Fibroblast of skin of back (primary cell): ENCODE measurements at places on chromosomes 7 and 10.

DNA sequence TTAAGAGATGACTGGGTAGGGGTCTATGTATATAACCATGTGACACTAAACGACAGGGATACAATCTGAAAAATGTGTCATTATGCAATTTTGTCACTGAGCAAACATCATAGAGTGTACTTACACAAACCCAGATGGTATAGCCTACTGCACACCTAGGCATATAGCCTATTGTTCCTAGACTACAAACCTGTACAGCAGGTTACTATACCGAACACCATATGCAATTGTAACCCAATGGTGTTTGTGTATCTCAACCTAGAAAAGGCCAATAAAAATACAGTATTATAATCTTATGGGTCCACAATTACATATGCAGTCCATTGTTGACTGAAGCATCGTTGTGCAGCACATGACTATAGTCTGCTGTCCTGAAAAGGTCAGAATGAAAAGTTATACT, 22.9 kb downstream of the STRIP2 start:
- no peak for DNase-seq

- DNase-seq: peak; percentile 30
These were observed 1.4 kb downstream of the WNT16 start for GRCh38 chr7:121330053-121330833.

- DNase-seq: no peak
These were observed 126.5 kb downstream of the MYL10 start for GRCh38 chr7:101502466-101503098.

DNA sequence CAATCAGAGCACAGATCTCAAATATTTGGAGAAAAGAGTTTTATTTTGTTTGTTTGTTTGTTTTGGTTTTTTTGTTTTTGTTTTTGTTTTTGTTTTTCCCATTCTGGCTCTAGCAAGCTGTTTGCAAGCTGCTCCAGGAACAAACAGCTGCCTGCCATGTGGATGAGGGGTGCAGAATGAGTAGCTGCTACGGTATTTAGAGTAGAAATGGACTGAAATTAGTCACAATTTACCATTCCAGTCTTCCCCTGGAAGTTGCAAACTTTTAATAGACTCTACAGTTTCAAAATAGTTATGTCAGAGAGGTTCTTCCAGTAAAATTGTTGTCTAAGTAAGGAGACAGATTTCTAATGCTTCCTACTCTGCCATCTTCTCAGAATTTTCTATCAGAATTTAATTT, 27.1 kb upstream of the TAS2R16 start:
- DNase-seq: no peak

GRCh38 chr7:99127636-99128035, 16.3 kb downstream of the SMURF1 start:
- DNase-seq: peak; percentile 67

DNA sequence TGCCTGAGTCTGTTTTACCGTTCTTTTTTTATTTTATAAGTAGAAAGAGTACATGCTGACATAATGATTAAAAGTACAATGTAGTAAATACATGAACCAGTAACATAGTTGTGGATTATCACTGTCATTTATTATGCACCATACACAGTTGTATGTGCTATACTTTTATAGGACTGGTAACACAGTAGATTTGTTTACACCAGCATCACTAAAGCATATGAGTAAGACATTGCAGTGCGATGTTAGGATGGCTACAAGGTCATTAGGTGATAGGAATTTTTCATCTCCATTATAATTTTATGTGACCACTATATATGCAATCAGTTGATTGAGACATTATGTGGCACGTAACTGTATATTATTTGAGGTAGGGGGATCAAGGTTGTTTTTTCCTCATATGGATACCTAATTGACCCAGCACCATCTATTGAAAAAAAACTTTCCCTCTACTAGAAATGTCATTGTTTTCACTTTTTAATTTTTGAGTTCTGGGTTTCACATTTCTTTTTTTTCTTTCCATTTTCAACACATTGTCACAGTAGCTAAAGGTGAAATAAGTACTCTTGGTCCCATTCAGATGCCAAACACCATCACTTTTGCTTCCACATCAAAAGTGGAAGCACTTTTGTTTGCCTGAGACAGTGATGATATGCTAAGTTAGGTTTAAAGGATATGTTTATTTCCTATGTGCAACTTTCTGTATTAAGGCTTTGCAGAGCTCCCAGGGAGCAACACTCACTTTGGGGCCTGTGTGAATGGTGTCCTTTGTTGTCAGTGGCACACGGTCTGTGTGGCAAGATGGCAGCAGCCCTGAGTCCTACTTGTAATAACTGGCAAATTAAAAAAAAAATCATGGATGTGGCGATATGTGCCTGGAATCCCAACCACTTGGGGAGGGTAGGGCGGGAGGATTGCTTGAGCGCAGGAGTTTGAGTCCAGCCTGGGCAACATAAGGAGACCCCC, 17.1 kb downstream of the UBE2D1 start:
- no peak for DNase-seq

DNA sequence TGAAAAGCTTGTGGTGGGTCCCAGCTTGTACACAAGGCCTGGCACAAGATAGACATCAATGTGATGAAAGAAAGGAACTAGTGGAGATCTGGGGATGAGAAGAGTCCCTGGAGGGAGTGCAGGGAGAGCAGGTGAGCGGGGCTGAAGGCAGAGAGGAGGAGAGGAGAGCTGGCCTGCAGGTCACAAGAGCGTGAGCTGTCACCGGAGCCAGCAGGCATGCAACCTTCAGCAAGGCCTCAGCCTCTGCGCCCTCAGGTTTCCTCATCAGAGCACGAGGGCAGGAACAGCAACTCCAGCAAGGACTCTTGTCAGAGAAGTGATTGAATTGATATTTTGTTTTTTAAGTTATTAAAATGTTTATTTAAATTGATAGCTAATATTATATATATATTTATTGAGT, 188.6 kb downstream of the CXCL12 start:
- DNase-seq: no peak

GRCh38 chr10:126374435-126374834, 13.8 kb downstream of the ADAM12 start:
- DNase-seq: no peak

- DNase-seq: no peak
These were observed 98.3 kb upstream of the LRGUK start for GRCh38 chr7:134028853-134029252.

DNA sequence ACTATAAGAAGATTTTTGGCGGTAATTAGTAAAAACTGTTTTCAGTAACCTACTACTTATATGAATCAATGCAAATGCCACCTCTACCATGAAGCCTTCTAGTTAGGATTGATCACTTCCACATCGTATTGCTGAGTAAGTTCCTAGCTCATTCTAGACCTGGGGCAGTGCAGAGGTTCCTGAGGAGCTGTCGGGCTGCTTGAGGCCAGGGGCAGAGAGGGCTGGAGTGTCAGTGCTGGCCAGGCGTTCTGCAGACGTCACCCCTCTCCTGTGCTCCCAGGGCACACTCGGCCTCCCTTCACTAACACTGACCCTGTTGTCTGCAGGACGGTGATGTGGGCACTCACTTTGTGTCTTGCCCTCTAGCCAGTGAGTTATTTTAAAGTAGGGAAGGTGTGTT, 275.7 kb downstream of the CELF2 start:
- no peak for DNase-seq

DNA sequence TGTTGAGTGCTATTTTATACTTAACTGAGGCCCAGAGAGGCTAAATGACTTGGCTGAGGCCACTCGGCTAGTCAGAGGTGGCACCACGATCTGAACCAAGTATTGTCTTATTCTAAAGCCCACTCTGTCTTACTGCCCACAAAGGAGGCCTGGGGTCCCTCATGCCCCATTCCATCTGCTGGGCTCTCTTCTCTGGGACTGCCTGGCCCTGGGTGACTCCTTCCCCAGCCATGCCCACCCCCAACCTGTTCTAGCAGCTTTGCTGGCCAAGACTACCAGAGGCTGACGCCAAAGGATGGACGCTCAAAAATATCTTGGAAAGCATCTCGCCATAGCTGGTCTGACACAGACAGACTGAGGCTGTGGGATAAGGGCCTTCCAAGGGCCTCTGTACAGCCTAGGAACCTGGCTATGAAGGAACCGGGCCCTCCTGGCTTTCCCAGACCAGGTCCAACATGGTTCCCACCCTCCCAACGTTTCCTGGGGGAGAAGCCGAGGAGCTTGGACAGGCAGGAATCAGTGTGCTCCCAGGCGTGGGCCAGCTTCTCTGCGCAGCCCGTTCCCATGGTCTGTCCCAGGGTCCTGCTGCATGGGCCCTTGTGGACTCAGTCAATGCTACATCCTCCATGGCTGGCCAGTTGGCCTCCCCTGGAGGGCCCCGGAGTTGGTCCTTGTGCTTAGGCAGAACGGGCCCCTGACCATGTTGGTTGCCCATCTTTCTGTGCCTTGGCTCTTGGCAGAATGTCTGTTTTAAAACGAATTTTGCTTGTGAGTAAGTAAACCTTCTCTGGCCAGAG, 11.7 kb downstream of the HSPA12A start:
- no peak for DNase-seq

- peak; percentile 27 for DNase-seq
These were observed 31.0 kb upstream of the ABCB4 start for GRCh38 chr7:87506246-87507180.

- peak; percentile 8 for DNase-seq
These were observed 23.2 kb downstream of the NDUFB2 start for GRCh38 chr7:140719721-140720120.

DNA sequence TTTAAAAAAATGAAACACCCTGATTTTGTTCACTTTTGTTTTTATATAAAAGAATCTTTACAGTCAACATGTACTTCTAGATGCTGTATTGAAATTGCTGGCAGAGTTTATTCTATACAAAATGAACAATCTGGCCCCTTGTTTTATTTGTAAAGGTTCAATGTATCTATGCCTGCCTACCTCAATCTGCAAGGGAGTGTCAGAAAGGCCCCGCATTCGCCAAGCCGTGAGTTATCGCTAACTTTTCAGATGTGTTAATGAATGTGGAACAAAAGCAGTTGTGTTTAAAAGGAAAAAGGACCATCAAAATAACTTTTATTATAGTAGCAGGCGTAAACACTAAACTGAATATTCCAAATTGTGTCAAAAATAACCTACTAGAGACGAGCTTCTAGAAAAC, 14.6 kb downstream of the LUC7L2 start:
- no peak for DNase-seq

DNA sequence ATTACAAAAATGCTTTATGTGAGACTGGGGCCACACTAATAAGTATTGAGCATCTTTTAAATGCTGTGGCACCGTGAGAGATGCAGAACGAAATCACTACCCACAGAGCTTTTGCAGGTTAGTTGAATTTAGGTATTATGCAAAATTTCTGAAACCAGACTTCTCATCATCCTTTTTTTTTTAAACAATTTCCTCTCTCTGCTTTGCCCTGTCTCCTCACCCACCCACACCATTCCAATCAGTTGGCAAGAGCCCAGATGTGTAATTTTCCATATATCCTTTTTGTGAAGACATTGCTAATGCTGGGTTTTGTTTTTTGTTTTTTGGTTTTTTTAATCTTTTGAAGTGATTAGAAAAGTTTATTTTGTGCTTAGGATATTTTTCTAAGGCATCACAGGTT, 1.1 kb downstream of the YAE1 start:
- DNase-seq: no peak

DNA sequence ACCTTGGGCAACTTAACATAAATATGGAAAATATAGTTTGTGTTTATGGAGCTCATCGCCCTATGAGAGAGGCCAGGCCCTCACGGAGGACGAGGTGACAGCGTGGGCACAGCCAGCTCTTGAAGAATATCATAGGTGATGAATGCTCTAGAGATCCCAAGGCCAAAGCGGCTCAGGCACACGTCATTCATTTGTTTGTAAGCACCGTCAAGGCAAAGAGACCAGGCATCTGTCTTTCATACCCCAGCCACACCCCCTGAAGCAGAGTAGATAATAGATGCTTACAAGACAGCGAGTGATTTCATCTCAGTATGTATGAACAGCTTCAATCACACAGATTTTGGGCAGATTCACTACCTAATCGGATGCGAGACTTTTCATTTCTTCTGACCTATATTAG, 242.1 kb upstream of the C7orf33 start:
- DNase-seq: no peak

- peak; percentile 55 for DNase-seq
These were observed at the start of gene AEBP1 for GRCh38 chr7:44103923-44104859. Gene AEBP1 (plus strand): TSS chr7:44104345. CDS start chr7:44104666, 321 bp downstream.

- peak; percentile 45 for DNase-seq
These were observed 299.1 kb upstream of the IGFBP3 start for GRCh38 chr7:46220066-46220630.

DNA sequence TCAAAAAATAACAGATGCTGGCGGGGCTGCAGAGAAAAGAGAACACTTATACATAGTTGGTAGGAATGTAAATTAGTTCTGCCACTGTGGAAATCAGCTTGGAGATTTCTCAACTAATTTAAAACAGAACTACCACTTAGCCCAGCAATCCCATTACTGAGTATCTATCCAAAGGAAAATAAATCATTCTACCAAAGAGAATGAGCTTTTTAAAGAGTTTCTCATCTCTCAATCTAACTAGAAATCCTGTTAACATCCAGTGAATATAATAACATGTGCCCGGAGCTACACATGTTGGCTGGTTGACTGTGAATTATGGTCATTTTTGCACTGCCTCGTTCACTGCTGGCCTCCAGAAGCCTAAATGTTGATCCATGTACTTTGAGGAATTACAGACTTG, 39.3 kb downstream of the BET1 start:
- DNase-seq: no peak

DNA sequence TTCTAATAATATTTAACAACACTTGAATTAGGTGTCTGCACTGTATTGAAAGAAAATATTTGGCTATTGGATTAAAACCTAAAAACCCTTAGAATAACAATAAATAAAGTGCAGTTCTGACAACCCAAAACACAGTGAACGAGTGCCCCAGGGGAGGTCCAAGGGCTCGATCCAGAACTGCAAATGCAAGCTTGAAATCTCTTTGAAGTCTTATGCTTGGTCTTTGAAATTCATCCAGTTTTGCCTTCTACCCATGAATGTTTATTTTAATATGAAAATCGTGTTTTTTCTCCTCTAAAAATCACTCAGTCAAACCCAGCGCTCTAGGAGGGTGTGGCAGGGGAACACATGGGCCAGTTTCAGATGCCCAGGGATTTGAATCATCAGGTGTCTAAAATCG, 119.5 kb downstream of the MTPAP start:
- no peak for DNase-seq

- no peak for DNase-seq
These were observed 766.9 kb downstream of the DNAJB9 start for GRCh38 chr7:109336531-109336930.

- peak; percentile 21 for DNase-seq
These were observed 6.7 kb downstream of the CHST3 start for GRCh38 chr10:71970869-71971268.

GRCh38 chr7:99992330-99993038, 16.7 kb upstream of the AZGP1 start:
- DNase-seq: no peak

DNA sequence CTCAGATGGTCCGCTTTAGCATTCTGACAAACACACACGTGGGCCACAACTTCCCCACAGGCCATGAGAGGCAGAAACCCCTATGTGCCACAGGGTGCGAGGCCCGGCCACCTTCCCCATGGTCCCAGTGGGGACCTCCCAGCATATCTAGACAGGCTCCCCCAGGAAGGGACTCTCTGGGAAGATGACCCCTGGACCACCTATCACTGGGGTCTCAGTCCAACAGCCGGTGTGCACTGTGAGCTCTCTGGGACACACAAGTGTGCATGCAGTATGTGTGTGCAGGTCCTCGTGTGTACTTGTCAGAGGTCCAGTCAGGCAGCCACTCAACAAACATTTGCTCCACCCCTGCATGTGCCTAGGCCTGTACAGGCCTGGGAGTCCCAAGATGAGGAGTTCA, 18.7 kb downstream of the GRID1 start:
- no peak for DNase-seq
